Adipose tissue (tissue), 3 donors: ENCODE measurements at places on chromosomes 3 and 15. TPM values are rescaled to one million over a fixed set of nuclear protein-coding genes. Genes with fewer than 3 reads are reported as not detected.

The LRRN1 gene
- not detected for polyA plus RNA-seq

The CHRNA5 gene
- 1.1 TPM for polyA plus RNA-seq

The SNTN gene
- 0.06 TPM for polyA plus RNA-seq

The KLF15 gene
- polyA plus RNA-seq, result 38.0 TPM

The RTP4 gene
- 1.6 TPM for polyA plus RNA-seq

The LRRC2 gene
- polyA plus RNA-seq, result 1.2 TPM

The DZIP3 gene
- polyA plus RNA-seq, result 2.7 TPM

The SNX22 gene
- 0.90 TPM for polyA plus RNA-seq

The CPN2 gene
- 0.27 TPM for polyA plus RNA-seq

The SI gene
- 0.05 TPM for polyA plus RNA-seq

The SAMD7 gene
- polyA plus RNA-seq, result not detected

The BCL6 gene
- 221 TPM for polyA plus RNA-seq

The B4GALT4 gene
- 8.0 TPM for polyA plus RNA-seq

The PDZRN3 gene
- polyA plus RNA-seq, result 30.8 TPM

The LRRC34 gene
- 7.2 TPM for polyA plus RNA-seq

The ARHGEF26 gene
- polyA plus RNA-seq, result 6.9 TPM

The TMEM108 gene
- 0.45 TPM for polyA plus RNA-seq

The SLC12A1 gene
- polyA plus RNA-seq, result not detected

The CDHR4 gene
- not detected for polyA plus RNA-seq

The DNASE1L3 gene
- polyA plus RNA-seq, result 0.95 TPM

The ACKR4 gene
- 1.2 TPM for polyA plus RNA-seq
